CD4-positive, alpha-beta T cell treated with Interleukin-15 for 4 hours (primary cell): ENCODE measurements at places on chromosomes 11 and 22.

DNA sequence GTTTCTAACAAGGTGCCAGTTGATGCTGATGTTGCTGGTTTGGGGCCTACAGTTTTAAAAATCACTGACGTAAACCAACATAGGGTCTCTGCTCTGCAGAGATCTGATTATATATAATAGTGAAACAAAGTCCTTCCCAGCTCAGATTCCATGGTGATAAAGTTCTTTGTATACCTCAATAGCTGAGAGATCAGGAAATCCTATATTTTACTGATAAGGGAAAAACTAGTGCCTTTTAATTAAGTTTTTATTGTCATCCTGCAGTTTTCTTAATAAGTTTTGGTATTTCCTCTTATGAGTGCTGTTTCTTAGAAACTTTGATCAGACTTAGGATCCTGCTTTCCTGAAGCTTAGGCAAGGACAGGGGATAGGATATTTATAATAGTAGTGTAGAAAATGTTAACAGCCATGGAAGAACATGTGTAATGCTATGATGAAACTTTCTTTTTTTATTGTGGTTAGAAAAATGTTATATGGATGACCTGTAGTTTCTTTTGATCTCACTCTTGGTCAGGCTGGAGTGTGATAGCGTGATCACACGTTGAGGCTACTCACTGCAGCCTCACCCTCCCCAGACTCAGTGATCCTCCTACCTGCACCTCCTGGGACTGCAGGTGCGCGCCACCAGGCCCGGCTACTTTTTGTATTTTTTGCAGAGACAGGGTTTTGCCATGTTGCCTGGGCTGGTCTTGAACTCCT, 14.1 kb downstream of the CAPRIN1 start:
- no peak for DNase-seq

DNA sequence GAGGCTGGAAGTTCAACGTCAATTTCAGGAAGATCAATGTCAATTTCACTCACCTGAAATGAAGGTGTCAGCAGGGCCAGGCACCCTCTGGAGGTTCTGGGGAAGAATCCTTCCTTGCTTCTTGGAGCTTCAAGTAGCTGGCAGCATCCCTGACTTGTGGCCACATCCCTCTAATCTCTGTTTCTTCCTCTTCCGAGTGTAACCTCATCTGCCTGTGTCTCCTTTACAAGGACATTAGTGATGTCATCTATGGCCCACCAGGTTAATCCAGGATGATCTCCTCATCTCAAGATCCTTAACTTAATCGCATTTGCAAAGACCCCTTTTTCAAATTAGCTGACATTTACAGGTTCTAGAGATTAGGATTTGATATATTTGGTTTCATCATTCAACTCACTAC, 240.8 kb upstream of the MTNR1B start:
- no peak for DNase-seq

DNA sequence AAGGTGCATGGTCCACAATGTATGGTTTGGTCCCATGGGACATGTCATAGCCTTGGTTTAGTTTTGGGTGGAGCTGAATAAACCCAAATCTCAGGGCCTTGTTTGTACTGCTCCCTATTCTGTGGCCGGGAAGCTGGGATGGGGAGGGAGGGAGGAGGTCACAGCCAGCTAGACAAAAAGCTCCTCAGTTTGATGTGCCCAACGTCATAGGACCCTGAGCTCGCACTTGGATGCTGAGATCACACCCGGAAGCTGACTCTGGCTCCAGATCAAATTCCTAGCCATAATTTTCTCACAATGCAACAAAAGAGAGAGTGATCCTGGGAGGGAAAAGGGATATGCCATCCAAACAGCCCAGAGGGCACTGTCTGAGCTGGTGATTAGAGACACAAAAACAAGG, 1.5 kb downstream of the HSPB2 start:
- no peak for DNase-seq

GRCh38 chr11:2742201-2742600, 42.4 kb upstream of the KCNQ1OT1 start:
- DNase-seq = no peak

- DNase-seq = no peak
These were observed 104.1 kb downstream of the ATXN10 start for GRCh38 chr22:45775569-45776312.

DNA sequence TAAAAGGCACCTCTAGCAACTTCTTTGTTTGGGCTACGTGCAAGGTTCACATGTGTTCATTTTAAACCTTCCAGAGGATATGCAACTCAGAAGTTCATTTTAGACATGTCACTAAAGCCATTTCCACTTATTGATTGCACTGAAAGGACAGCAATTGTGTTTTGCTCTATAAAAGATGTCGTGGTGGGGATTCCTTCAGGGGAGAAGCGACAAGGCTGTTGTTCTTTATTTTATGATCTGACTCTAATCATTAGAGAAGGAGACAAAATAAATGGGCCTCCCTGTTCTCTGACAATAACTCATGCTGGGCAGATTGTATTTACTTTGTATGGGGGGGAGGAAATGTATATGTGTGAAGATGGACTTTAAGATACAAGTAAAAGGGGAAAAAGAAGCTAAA, 370.1 kb upstream of the ARHGAP42 start:
- DNase-seq = no peak

DNA sequence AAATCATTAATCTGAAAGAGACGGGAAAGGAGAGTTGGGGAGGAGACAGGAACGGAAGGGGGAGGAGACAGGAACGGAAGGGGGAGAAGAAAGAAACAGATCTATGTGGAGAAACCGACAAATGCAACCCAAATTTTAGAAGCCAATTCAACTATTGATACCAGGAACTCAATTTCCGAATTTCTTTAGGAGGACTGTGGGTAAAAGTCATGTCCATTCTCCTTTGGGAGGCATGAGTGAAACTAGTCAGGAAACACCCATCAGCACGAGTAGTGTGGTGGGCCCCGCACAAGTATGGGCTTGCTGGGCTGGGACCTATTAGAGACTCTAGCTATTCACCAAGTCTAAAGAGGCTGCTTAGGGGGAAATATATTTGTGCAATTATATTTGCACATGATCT, 18.1 kb downstream of the ANO3 start:
- DNase-seq = no peak

DNA sequence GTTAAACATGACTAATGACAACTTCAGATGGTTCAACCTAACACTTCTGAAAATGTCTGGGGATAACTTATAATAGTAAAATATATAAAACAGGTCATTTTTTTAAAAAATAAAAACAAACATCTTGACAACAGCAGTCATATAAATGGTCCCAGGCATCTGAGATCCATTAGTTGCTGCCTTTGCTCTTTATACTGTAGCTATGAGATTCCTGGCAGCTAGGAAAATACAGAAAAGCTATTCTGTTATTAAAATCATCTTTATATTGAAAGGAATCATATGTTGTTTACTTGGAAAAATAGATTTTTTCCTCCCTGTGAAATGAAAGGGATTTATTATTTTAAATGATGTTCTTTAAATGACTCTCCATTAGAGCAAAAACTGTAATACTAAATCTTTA, 55.7 kb upstream of the DEUP1 start:
- DNase-seq = no peak
